Left renal pelvis (tissue), 4 donors: ENCODE measurements at places on chromosomes 4 and X.

GRCh38 chr4:139457318-139457717 is 3.4 kb downstream of the RAB33B start:
- no peak for DNase-seq

DNA sequence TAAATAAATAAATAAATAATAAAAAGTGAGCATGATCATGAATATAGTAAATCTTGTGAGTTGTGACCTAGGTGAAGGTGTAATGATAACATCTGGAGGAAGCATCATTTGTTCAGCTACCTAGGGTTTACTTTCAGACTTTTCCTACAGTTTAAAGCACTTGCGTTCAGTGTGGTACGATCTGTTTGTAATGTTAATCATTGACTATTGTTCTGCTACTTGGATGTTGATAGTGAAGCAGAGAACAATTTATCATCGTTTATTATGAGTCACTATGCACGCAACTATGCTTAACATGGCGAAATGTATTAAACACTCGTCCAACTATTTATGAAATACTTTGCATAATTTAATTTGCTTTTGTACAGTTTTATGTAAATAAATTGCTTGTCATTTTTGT is 426.2 kb downstream of the PCDH7 start:
- DNase-seq, result no peak

DNA sequence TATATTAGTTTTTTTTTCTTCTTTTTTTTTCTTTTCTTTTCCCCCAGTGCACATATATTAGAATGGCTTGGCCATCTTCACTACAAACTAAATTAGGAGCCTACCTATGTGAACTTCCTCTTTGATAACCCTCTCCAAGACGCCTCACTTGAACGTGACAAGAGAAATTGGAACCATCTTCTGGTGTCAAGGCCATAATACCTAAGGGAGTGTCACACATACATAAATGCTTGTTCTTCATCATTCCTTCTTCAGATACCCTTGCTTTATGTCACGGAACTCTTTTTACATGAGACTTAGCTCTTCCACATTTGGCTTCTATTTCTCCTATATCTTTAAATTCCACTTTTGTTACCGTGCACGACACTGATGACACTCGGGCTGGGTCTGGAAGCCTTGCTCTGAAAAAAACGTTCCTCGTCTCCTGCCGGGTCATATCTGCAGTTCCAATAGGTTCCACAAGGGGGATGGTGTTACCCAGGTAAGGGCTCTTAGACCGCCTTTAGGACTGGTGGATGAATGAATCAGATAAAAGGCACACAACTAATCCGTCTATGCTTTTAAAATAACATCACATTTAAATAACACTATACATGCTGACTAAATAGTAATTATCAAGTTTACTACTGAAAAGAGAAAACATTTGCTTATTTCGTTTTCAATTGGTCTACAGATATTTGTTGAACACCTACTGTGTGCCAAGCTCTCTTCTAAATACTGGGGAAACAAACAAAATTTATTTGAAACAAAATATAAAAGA is 19.9 kb downstream of the DGAT2L6 start:
- no peak for DNase-seq

DNA sequence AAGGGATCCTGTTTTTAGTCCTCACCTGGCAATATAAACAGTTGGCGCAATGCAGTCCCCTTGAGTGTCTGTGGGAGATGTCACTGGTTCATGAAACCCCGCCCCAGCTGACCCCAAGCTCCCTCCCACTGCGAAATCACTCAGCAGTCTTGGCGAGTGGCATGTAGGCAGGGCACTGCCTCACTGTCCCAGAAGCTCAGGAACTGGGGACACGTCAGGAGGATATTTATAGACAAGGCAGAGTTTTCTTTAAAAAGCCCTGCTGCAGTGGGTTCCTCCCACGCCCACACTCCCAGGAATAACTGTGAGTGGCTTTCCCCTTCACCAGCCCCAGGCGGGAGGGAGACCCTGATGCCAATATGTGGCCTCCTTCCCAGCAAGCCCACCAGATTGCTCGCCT is 44.3 kb upstream of the PPP2R2C start:
- no peak for DNase-seq

DNA sequence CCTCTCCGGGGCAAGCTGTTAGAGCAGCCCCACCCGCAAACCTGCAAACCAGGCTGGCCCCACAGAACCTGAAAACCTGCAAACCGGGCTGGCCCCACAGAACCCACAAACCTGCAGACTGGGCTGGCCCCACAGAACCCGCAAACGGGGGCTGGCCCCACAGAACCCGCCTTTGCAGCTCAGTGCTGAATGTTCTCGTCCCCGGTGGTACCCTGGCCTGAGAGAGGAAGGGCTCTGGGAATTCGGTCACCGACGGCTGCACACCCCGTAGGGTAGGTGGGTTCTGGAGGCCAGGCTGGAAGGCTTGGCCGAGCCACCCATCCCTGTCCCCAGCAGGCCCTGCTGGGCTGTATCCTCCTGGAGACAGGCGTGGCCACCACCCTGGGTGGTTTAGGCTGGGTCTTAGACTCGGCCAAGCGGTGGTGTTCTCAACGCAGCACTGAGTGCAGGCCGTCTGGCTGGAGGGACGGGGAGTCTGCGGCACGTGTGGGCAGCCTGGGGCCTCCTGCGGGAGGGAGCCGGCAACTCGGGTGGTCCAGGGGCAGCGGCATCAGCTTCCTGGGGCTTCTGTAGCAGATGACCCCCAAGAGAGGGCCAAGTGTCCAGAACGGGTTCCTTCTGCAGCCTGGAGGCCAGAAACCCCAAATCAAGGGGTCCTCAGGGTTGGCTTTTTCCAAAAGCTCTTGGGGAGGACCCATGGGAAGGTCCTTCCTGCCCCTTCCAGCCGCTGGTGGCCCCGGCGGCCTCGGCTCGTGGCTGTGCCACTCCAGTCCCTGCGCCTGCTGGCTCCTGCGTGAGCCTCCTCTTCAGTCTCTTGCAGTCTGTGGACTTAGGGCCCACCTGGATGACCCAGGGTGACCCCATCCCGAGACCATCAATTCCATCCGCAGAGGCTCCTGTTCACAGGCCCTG is 15.6 kb downstream of the DOK7 start:
- DNase-seq, result no peak

DNA sequence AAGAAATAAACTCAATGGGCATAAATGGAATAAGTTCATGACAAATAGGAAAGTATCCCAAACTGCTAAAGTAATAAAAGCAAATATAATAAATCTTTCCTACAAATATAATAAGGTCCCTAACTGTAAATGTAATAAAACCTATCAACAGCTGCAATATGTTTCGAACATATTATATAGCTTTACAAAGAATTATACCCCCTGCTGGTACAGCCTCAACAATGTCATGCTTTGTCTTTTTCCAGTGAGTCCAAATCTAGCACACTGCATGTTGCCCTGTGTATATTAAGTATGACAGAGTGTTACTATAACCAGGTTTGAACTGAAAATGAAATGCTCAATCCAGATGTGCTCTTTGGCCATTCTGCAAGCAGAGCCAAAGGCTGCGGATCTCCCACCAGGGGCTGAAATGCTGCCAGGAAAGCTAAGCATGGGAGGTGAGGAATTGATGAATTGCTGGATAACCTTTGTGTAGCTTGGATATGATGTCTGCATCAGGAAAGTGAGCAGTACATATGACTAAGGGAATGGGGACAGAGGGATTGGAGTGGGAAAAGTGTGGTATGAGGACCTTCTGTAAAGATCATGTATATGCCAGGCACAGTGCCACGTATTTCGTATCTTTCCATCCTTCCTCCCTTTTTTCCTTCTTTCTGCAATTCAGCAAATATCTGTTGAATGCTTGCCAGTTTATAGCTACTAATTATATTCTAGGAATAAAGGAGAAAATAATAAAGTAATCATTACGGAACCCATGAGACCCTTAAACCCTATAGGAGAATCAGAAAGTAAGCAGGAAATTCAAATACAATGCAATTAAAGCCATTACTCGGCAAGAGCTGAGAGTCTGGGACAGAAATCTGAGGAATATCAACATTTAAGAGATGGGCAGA is 954.6 kb upstream of the LCORL start:
- no peak for DNase-seq

DNA sequence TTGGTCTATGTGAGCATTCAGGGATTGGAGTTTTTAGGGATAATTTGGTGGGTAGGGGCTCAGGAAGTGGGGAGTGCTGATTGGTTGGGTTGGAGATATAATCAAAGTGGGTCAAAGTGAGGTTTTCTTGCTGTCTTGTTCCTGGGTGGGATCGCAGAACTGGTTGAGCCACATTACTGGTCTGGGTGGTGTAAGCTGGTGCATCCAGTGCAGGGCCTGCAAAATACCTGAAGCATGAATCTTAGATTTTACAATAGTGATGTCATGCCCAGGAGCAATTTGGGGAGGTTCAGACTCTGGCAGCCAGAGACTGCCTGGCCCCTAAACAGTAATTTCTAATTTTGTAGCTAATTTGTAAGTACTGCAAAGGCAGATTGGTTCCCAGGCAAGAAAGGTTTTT is 665.6 kb upstream of the PRKX start:
- no peak for DNase-seq

GRCh38 chr4:169295822-169296221 is 25.1 kb upstream of the SH3RF1 start:
- no peak for DNase-seq

DNA sequence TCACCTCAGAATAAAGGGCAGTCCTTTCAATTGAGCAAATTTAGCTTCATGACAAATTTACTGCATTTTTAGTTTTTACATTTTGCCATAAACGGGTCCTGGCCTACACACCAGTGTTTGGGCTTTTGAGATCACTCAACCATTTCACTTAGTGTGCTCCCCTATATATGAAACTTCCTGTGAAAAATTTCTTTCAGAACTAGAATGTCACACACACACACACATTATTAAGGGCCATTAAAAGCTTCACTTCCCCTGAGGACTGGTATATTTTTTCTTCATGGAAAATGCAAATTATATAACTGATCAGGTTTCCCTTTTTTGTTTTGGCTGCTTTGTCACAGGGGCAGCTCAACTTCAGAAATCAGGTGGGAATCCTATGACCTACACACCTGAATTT is 206.5 kb downstream of the ENOX2 start:
- DNase-seq, result no peak

DNA sequence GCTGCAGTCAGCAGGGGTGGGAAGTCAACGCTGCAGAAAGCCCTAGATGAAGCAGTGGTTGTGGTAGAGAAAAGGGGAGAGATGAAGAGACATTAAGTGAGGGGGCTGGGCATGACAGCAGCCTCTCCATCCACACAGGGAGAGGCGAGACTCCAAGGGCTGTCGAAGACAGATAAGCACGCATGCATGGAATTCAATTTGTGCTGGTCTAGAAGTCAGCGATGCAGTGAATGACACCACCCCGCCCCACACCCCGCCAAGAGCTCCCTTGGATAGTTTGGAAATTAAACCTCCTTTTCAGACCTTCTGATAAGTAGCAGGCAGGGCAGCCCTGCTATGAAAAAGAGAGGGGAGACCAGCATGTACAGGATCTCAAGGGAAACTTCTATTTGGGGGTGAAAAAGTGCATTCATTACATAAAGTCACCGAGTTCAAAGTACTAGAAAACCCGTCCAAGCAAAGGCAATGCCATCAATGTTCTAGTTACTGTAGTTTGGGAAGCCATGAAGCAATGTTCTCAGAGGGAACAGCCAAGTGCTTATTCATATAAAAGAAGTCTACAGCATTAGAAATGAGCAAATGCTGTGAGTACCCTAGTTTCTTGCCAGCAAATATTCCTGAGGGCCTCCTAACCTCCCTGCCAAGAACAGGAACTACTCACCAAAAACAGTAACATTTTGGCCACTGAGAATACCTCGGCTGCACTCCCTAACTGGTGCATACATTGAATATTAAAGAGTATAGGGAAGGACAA is 152.3 kb upstream of the ANXA10 start:
- no peak for DNase-seq

DNA sequence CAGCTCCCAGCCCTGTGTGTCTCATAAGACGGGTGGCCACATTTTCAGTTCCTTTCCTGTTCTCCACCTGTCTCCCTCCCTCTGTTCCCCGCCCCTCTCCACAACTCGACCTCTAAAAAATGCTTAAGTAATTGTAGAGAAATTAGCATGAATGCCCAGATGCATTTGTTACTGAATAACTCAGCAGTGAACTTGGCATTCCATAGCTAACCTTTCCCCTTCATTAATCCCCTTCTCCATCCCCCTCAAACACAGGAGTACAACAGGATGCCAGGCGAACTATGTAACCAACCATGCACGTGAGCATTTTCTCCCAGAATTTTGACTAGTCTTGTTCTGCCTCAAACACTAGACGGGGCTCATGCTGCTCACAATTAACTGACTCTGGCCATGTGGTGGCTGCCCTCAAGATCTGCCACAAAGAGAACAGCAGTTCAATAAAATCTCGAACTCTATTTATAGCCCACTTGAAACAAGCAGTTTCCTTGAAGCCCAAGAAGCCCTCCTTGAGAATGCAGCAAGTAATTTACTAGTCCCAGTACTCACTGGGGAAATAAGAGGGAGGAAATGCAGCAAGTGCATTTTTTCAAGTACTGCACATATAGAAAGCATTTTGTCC is 351.2 kb downstream of the ARHGAP24 start:
- DNase-seq, result peak; percentile 78

DNA sequence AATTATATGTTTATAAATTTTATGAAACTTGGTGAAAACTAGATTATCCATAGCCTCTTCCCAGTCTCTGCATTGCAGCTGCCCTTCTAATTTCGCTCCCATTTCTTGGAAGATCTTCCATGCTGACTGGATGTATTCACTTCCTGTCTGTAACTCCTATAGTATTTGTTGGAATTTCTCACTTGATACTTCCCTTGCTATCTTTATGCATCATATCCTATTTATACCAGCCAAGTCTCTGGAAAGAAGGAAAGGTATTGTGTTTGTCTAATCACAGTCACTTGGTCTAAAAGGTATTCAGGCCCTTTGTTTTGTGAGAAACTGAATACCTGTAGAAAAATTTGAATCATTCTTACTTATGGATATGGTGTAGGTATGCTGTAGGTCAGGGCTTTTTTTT is 870.9 kb upstream of the FRG1 start:
- no peak for DNase-seq

- no peak for DNase-seq
Measured at GRCh38 chr4:85166318-85166717, 199.8 kb upstream of the WDFY3 start.

DNA sequence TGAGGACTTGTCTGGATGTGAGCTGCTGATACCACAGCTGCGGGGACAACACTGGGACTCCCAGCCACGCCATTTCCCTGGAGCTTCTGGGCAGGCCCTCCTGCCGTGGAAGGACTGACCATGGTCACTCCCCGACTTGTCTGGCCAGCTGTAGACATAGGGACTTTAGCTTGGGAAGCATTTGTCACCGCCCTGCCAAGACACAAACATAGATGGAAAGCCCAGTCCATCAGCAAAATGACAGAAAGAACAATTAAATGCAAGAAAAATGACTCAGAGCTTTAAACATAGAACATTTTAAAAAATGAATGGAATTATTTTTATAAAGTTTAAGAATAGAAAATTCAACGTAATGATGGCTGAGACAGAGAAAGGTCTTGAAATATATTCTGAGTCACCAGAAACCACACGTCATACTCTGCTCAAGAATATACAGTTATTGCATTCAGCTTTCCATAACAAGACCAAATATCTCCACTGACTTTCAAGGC is 107.6 kb upstream of the CBR4 start:
- no peak for DNase-seq

DNA sequence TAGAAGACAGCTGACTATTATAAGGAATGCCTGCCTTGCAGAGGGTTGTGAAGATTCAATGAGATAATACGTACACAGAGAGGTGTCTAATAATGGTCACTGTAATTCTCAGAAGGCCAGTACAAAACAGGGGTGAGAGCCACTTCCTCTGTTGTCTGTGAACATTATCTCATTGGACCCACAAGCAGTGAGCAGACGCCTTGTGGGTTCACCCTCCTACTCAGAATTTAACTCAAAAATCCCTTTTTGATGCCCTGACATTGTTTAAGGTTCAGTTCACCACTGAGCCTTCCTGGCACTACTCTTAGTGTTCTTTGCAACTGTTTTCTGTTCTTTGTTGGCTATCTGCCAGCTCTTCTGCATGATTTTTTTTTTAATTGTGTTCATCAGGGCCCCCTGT is 467.4 kb downstream of the BCOR start:
- no peak for DNase-seq
